ENCODE measurements at places on chromosomes 4 and X.

- DNase-seq, result no peak
Observed at GRCh38 chr4:2551118-2551517, 14.7 kb downstream of the FAM193A start.

DNA sequence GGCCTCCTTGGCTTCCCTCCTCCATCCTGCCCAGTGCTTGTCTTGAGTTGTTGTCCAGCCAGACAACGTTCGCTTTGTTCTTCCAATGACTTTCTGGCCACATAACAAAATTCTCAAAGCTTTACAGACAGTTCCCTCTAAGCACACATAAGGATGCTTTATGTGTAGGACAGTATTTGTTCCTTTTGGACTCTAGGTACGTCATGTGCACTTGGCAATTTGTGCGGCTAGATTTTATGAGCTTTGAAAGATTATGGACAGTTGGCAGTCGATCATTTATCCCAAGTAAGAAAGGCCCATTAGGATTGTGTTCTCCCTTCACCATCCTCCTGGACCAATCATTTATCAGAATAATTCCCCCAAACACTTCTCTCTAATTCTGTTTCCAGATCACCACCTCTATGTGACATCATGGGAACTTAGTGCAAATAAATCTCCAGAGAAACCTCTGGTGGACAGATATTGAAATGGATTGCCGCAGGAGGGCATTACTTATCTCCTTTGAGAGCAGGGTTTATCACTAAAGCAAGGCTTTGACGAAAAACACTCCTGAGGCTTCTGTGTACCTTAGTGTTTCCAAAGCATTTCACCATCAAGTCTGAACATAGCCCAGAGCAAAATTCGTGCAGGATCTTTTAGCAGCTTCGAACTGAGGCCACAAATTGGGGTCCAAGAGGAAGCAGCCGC is 77.4 kb upstream of the BMPR1B start:
- no peak for DNase-seq

GRCh38 chr4:27278615-27279375 is 418.2 kb downstream of the STIM2 start:
- no peak for DNase-seq

DNA sequence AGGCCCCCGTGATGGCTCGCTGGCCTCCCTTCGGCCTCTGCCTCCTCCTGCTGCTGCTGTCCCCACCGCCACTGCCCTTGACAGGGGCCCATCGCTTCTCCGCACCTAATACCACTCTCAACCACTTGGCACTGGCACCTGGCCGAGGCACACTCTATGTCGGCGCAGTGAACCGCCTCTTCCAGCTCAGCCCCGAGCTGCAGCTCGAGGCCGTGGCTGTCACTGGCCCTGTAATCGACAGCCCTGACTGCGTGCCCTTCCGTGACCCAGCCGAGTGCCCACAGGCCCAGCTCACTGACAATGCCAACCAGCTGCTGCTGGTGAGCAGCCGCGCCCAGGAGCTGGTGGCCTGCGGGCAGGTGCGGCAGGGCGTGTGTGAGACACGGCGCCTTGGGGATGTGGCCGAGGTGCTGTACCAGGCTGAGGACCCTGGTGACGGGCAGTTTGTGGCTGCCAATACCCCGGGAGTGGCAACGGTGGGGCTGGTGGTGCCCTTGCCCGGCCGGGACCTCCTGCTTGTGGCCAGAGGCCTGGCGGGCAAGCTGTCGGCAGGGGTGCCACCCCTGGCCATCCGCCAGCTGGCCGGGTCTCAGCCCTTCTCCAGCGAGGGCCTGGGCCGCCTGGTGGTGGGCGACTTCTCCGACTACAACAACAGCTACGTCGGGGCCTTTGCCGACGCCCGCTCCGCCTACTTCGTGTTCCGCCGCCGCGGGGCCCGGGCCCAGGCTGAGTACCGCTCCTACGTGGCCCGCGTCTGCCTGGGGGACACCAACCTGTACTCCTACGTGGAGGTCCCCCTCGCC is 3.0 kb downstream of the PLXNB3 start:
- DNase-seq, result no peak

- no peak for DNase-seq
Observed at GRCh38 chr4:2866160-2866861, 22.7 kb downstream of the ADD1 start.

DNA sequence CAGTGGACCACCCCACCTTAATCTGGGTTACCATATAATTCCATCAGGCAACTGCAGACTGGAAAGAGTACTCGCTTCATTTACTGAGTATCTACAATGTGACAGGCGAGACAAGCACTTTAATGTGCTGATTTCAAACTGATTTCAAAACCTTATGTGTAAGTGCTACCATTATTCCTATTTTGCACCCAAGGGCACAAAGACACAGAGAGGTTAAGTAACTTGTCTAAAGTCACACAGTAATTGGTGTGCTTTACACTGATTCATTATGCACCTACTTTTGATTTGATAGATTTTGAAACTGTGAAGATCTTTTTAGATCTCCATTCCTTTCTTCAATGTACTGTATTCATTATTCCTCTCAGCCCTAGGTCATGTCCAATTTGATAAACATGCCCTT is 192.4 kb downstream of the MGST2 start:
- no peak for DNase-seq

DNA sequence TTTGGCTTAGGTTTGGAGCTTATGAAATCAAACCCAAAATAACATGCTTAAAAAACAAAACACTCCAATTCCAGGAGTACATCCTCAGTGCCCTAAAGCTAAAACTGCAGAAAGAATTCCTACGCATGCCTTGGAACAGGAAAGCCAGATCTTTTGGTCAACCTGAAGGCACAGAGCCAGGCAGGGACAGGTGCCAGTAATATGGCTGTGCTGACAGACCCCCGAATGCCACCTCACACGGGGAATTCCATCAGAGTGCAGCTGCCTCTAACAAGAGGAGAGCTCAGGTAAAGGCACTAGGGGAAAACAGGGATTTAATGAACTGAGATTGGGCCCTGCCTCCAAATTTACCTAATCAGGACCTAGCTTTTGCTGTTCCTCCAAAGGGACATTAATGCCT is 77.1 kb downstream of the SHISA3 start:
- DNase-seq, result no peak

GRCh38 chrX:69808375-69808774 is 192.5 kb downstream of the EDA start:
- no peak for DNase-seq

GRCh38 chr4:1459081-1459721 is 53.0 kb upstream of the NKX1-1 start:
- DNase-seq, result no peak

GRCh38 chr4:48960988-48961635 is 25.0 kb upstream of the CWH43 start:
- no peak for DNase-seq

DNA sequence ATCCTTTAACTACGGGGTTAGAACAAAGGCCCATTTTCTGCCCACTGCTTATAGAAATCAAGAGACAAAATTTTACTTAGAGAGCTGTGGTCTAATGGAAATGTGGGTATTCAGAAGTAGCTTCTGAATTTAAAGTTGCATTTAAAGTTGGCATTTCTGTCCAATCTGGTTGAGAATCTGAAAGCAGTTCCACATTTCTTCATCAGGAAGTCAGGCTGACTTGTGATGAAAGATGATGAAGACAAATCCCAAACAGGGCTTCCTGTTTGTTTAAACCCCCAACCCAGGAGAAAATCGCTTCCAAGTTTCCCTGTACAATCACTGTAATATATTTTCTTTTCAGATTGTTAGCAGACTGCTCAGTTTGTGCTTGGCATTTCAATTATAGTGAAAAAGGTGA is 345.3 kb downstream of the SPRY1 start:
- DNase-seq, result peak; percentile 35

DNA sequence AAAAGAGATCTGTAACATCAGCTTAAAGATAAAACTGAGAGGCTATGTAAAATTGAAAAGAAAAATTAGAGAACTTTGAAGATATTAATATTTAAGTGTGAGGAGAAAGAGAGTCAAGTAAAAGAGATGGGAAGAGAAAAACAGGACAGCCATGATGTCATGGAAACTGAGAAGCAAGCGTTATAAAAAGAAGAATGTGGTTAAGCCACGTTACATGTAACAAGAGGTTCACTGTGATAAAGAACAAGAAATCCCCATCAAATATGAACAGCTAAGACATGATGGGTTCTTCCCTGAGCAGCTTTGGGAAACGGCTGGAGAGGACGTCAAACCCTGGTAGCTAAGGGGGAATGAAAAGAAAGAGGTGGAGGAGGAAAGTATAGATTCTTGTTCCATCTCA is 1269.3 kb upstream of the TENM3 start:
- DNase-seq, result no peak

DNA sequence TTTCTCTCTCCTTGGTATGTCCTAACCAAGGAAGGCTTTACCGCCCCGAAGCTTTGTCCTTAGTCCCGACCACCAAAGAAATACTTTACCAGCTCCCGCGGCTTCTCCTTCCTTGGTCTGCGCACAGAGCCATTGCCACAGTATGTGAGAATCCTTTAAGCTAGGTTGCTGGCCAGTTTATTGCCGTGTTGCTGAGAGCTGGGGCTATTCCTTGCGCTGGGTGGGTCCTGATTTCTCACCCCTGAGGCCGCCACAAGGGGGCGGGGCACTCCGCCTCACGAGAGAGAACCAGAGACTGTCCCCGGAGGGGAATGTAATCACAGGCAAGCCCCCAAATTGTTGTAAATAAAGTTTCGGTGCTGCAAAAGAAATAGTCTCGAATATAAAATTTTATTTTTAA is 331.0 kb upstream of the PCDH10 start:
- no peak for DNase-seq

GRCh38 chr4:152534541-152535359 is 1.1 kb downstream of the FBXW7 start:
- DNase-seq, result peak; percentile 76

- no peak for DNase-seq
Observed at GRCh38 chrX:72340626-72341025, 34.9 kb upstream of the CITED1 start.

DNA sequence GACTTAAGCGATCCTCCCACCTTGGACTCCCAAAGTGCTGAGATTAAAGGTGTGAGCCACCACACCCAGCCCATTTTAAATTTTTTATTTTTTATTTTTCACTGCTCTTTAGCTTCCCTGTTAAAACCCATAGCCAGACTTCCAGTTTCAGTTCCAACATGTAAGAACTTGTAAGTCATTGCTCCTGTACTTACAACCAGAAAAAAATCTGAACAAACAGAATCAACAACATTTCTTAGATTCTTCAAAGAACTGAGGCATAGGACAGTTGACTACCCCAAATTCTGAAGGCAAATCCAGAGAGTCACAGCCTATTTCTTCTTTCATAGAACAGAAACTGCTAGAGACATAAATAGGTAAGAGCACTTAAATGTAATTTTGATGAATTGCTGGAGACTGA is 8.1 kb downstream of the GPRASP3 start:
- DNase-seq, result no peak

DNA sequence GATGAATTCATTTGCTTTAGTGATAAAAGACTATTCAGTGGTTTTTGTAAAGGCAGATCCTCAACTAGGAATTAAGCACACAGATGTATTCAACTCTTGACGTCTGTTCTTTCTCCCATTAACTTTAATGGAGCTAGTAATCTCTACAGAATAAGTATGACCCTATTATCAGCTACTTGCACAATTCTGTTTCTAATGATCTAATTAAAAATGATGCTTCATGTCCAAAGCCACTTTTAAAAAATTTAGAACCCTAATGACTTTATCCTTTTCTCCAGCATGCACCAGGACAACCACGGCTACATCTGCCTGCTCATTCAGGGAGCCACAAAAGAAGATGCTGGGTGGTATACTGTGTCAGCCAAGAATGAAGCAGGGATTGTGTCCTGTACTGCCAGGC is 85.4 kb downstream of the CBR4 start:
- no peak for DNase-seq

- peak; percentile 54 for DNase-seq
Observed at GRCh38 chrX:130339408-130340222, at the start of gene SLC25A14. SLC25A14 (plus strand) TSS chrX:130339919; CDS start chrX:130340279, 360 bp downstream.

GRCh38 chrX:96102997-96103396 is 581.6 kb upstream of the DIAPH2 start:
- no peak for DNase-seq

DNA sequence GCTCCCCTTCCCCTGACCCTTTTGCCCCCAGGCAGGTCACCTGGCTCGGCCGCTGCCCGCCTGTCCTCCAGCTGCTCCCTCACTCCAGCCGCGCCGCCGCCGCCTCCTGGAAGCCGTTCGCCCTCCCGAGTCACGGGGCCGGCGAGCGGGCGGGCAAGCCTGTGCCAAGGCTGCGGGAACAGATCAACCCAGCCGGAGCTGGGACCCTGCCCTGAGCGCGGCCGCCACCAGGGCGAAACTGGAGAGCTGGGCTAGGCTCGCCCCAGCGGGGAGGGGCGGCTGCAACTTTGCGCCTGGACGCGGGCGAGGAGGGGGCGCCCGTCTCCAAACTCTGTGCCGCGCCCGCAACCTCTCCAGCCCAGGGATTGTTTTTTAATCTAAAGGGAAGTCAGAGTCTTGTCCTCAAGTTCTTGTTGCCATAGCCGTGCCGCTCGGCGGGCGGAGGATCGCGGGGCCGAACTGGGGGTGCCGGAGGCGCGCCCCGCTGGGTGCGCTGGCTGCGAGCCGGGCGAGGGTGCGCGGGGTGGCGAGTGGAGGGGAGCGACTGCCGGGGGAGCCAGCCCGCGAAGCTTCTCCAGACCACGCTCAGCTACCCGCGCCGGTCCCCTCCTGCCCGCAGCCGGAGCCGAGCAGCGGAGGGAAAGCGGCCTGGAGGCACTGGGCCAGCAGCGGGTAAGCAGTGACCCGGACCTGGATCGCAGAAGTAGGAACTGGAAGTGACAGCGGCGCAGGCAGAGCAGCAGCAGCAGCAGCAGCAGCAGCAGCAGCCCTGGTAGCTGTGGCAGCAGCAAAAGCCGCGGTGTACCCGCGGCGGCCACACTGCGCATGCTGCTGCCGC is 13.4 kb downstream of the ARHGEF6 start:
- peak; percentile 71 for DNase-seq

DNA sequence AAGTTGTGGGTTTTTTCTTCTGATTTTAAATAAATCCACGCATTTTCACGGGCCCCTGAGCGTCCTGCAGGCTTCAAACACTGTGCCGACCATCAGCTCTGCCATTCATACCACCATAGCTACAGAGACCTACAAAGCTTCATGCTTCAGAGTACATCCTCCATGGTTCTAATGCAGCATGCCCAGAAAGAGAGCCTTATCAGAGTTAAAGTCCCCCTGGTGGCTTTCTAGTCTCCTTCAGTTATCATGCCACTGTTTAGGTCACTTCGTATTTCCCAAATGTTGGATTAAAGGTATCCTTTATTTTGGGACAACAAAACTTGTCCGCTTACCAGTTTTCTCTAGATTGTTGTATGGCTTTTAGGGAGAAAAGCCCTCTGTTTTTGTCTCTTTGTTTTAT is 66.7 kb upstream of the VCX2 start:
- no peak for DNase-seq

- no peak for DNase-seq
Observed at GRCh38 chrX:68908071-68908470, 79.2 kb downstream of the EFNB1 start.
